SHP77 treated with DMSO at 0.1 percent for 48 hours (cell line): ENCODE measurements at places on chromosomes 16 and 17.

GRCh38 chr16:74153773-74154172 lies 142.8 kb upstream of the PSMD7 start:
- no peak for DNase-seq

DNA sequence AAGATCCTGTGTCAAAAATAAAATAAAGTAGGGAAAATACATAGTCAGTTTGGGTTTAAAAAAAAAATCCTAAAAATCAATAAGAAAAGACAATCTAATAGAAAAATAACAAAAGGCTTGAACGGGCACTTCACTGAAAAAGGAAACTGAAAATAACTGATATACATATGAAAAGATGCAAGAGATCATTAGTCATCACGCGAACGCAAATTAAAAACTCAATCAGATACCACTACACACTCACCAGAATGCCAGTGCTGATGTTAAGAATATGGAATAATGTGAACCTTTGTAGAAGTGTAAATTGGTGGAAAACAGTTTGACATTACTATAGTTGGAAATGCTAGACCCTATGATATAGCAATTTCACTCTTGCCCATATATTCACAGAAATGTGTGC lies 14.6 kb downstream of the GNGT2 start:
- DNase-seq: no peak

GRCh38 chr16:13958474-13958873 lies 38.5 kb downstream of the ERCC4 start:
- no peak for DNase-seq

GRCh38 chr17:51585514-51586104 lies 325.3 kb downstream of the UTP18 start:
- no peak for DNase-seq

GRCh38 chr16:66590322-66590721 lies 11.1 kb downstream of the CMTM2 start:
- DNase-seq: no peak

DNA sequence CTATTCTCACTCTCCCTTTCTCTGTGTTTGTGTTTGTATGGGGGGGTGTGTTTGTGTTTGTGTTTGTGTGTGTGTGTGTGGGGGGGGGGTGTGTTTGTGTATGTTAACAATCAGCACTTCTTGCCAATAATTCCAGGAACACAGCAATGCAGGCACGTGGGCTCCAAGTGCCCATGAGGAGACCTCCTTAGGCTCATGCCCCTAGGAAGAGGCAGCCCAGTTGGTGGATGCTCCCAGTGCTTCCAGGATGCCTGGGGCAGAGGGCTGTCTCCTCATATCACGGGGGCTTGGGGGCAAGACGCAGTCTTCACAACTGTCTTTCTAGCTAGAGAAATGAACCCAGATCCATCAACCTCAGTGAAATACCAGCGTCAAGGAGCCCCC lies 9.9 kb downstream of the ABR start:
- DNase-seq: no peak

- DNase-seq: no peak
Measured at GRCh38 chr17:66829386-66829864, 5.5 kb upstream of the CACNG5 start.

DNA sequence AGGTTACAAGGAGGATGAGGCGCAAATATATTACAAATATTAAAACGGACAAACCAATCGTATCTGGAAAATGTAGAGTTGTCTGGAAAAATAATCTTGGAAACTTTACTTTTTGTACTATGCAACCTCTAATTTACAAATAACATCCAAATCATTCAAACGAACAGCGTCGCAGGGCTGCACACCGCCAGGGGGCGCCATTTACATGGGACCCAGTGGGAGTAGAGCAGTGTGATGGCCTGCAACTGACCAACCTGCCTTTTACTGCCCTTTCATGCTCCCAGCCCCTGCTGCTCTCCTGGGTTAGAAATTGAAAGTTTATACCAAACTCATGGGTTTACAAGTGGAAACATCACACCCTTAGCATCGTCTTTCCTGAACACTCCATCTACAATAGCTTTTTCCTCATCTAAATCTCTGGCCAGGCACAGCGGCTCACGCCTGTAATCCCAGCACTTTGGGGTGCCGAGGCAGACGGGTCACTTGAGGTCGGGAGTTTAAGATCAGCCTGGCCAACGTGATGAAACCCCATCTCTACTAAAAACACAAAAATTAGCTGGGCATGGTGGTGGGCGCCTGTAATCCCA lies 10.0 kb downstream of the PITPNC1 start:
- no peak for DNase-seq

DNA sequence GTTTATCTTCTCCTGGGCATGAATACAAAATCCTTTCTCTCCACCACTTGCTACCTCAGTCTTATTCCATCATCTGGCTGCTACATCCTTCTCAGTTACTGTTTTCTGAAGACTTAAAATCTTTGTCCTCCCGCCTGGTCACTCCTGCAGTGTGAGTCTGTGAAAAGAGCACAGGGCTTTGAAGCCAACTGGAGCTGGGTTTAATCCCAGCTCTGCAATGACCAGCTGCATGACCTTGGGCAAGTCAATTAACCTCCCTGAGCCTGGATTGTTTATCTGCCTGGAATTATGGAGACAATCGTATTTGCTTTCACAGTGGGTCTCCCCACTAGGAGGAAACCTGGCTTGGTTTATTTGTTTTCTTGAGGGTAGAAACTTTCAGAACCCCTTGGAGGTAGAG lies 183.2 kb downstream of the GSG1L start:
- DNase-seq: no peak

GRCh38 chr17:9251273-9251672 lies 230.0 kb downstream of the NTN1 start:
- DNase-seq: no peak

GRCh38 chr16:79169239-79169638 lies 431.3 kb downstream of the MAF start:
- no peak for DNase-seq

- DNase-seq: no peak
Measured at GRCh38 chr17:72165867-72166439, 45.1 kb downstream of the SOX9 start.

DNA sequence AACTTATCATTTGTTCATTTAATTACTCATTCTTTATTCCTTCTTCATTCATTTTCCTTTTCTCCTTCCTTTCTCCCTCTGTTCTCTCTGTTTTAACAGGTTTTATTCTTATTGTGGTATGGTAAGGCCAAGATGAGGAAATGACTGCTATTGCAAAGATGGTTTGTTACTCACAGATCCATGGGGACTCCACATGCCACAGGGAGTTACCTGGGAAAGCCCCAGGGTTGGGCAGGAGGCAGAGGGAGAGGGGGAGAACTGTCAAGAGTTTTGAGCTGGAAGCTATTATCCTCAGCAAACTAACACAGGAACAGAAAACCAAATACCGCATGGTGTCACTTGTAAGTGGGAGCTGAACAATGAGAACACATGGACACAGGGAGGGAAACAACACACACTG lies 453.3 kb downstream of the WWOX start:
- peak; percentile 16 for DNase-seq
